ENCODE measurements at places on chromosomes 2 and 18.

- no peak for DNase-seq
Observed at GRCh38 chr18:42164556-42164955, 209.5 kb downstream of the PIK3C3 start.

- DNase-seq: no peak
Observed at GRCh38 chr2:181190711-181191110, 210.3 kb downstream of the UBE2E3 start.

- DNase-seq: no peak
Observed at GRCh38 chr2:164569378-164569777, 51.9 kb downstream of the GRB14 start.

- DNase-seq: no peak
Observed at GRCh38 chr2:235542733-235543127, 48.9 kb downstream of the AGAP1 start.

- no peak for DNase-seq
Observed at GRCh38 chr2:238285653-238286082, 2.7 kb downstream of the PER2 start.

DNA sequence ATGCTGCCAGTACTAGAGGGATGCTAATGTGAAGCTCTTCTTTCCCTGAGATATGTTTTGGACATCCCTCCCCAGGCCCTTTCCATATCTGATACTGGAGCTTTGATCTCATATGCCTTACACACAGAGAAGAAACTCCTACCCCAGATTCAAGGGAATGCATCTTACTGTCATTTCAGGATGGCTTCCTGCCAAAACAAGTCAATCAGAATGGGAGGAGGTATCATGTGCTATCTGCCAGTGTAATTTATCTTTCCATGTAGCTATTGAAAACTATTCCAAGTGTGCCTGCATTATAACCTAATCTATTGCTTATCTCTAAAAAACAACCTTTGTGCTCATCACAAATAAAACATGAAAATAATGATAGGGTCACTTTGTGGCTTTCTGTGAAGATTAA, 269.9 kb upstream of the SETBP1 start:
- no peak for DNase-seq

- no peak for DNase-seq
Observed at GRCh38 chr2:66789741-66790140, 354.8 kb downstream of the MEIS1 start.

GRCh38 chr2:103963146-103963725, 890.7 kb upstream of the POU3F3 start:
- DNase-seq: no peak

DNA sequence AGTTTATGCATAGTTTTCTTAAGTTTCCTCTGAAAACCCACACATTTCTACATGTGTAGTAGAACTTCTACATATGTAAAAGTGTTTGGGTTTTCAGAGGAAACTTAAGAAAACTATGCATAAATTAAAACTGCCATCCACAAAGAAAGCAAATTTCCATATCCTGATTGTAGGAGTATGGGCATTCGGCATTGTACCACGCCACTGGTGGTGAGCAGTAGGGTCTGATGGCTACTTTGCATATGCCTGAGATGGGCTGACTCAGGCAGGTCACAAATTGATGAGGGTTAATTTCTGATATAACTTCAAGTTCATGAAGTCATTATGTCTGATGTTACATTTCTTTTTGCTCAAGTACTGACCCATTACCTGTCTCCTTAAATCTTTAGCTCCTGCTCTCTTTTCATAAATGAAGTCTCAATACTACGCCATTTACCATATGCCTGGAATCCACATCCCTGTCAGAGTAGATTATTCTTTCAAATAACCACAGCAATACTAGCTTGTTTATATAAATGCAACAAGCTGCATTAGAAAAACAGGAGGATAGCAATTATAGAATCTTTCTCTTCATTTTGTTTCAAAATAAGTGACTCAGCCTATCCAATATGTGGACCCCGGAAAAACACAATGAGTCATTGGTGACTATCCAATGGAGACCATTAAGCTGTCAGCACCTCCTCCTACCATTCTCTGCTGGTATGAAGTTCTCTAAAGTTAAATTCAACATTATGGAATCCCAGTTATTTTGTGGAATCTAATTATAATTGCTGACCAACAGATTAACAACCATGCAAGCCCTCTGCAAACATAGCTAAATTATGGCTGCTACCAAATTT, 355.2 kb upstream of the UBE2E3 start:
- DNase-seq: no peak

- DNase-seq: no peak
Observed at GRCh38 chr2:239654266-239654665, 253.4 kb upstream of the HDAC4 start.

- no peak for DNase-seq
Observed at GRCh38 chr2:109282865-109283264, 153.9 kb downstream of the SH3RF3 start.

GRCh38 chr2:176096243-176096985, 3.2 kb upstream of the HOXD12 start:
- no peak for DNase-seq

DNA sequence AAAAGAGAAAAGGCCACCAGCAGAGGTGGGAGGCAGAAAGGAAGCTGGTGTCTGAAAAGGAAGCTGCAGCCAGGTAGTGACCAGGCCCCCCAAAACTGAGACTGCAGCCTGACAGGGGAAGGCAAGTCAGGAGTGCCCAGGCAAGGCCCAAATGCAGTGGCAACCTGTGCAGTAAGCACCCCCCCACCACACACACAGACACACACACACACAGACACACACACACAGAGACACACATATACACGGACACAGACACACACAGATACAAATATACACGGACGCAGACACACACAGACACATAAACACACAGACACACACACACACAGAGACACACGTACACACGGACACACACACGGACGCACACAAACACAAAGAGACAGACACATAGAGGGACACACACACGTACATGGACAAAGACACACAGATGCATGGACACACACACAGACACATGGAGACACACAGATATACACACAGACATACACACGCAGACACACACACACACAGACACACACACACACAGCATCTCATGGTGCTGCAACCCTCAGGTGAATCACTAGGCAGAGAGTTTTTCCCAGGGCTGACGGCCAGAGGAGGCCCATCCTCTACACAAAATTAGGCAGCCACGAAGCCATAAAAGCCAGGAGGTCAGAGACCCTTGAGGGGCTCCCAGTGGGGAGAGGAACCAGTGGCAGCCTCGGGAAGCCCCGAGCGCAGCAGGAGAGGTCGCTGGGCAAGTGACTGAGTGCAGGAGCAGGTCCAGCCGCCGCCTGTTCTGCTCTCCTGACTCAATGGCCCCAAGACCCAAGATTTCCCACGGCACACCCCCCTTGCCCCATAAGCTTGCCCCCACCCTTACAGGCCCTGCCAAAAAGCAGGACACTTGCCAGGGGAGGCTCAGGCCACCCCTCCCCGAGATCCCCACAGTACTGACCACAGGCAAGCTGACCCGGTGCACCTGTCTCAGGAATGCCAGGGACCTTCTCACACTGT, 6.3 kb downstream of the SDC1 start:
- no peak for DNase-seq

DNA sequence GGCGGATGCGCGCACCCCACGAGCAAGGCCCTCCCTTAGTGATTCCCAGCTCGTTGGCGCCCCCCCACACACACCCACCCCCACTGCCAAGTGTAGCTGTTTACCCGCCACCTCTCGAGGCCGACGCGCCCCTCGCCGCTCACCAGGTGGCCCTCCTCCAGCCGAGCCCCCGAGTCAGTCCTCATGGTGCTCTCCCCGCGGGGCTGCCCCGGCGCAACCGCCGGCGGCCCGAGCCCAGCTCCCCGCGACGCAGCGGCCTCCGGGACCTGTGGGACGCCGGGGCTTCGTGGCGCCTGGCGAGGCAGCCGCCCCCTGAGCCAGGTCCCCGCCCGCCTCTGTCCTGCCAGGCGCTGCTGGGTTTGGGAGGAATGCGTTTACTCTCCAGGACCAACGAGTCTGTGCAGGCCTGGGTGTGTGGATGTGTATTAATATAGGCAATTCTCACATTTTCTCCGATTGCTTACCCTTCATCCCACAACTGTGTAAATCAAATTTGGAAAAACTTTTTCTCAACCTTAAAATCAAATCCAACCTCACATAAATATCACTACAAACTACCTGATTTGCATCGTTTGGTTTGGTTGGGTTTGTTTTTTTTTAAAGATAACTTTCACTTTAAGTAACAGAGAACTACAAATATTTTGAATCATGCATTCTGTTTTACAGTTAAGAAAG, at the start of gene TMEM237:
TMEM237 (minus strand) TSS at position 288 of the 675 bp plus-strand sequence; CDS start at position 185, 103 bp downstream.
- DNase-seq: no peak

GRCh38 chr18:13583576-13584550, 142.5 kb downstream of the FAM210A start:
- no peak for DNase-seq

GRCh38 chr2:171615069-171615468, 72.2 kb upstream of the DYNC1I2 start:
- DNase-seq: no peak

DNA sequence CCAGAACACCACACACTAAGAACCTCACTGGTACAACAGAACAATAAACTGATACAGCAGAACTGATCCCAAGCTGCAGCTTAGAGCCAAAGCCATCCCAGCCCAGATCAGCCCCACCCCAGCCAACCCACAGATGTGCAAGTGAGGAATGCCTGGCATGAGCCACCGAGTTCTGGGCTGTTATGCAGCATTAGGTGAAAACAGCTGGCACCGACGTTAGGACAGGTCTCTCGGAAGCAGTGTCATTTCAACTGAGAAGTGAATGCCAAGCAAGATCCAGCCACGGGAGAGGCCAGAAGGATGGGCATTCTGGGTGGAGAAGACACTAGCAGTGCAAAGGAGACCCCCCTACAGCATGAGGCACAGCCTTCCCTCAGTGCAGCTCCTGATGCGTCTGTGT, 38.9 kb downstream of the ADCY3 start:
- DNase-seq: no peak

GRCh38 chr18:45749918-45750689, 26.1 kb downstream of the SLC14A1 start:
- DNase-seq: no peak

DNA sequence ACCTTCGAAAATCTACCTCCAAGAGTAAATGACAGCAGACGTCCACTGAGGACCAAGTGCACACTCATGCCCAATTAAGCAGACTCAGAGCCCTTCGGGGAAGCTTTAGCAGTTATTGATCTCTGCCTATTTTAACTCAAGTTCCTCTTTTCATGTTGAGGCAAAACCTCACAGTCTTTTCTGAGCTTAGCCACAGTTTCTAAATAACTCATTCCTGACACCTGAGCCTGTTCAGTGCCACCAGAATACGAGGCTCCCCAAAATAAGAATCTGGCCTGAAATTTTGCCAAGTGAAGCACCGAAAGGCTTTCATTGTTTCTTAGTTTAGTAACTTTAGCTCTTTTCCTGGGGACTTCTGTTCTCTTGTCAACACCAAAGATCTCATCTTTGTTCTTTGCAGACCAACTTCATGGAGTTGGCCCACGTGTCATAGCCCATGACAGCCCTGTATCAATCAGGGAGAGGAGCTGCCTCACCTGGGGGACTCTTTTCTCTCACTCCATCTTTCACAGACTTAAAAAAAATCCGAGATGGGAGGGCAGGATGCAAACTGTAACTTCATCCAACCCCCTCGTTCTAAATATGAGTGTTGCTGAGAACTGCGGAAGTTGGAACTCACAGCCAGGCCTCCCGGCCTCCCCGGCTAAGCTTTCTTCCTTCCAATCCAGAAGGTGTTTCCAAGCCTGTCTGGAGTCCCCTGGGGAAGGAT, 22.2 kb downstream of the INPP5D start:
- DNase-seq: no peak

DNA sequence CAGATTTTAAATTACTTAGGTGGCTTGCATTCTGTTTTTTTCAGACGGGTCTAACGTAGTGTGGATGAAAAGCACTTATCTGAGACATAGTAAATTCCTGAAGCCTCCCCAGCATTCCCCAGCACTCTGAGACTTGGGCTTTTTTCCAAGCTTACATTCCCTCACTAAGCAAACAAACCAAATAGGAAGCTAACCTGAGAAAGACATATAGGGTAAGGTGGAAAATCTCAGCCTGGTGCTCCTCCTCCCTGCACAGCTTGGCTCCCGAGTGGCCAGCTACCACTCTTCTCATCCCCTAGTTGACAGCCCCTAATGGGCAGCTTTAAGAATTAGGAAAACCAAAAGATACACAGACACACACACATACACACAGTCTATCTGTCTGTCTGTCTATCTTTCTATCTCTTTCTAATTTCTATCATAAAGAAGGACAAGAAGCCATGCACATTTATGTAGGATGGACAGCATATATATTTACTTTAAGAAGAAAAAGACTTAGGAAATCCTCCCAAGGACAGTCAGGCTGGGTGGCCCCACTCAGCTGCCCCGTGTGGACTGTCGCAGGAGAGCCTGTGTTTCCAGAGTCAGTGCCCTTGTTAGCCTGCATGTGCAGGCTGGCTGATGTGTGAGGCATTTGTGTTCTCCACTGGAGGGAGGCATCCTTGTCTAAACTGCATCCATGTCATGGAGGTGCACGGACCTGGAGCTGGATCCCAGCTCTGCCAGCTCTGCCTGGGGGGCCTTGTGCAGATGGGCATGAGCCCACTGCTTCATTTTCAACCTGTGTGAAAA, 8.2 kb downstream of the CNNM3 start:
- no peak for DNase-seq

GRCh38 chr2:217934321-217935131, 68.3 kb downstream of the TNS1 start:
- no peak for DNase-seq

DNA sequence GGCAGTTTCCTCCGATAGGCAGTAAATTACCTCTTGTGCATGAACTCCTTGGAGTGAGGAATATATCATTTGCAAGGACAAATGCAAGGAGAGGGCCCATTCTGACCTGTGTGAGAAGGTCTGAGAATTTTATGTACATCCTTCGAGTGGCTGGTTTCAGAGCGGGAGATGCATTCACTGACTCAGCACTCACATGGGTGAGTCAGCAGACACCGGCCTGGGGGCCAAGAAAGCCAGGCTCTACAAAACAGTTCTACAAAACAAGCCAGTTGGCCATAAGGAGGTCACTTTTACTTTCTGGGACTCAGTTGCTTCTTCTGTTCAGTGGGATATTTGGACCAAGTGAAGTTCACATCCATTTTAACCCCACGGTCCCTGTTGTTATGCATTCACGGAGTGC, 35.3 kb downstream of the CYP26B1 start:
- no peak for DNase-seq

- DNase-seq: no peak
Observed at GRCh38 chr2:49585921-49586320, 431.6 kb upstream of the FSHR start.

DNA sequence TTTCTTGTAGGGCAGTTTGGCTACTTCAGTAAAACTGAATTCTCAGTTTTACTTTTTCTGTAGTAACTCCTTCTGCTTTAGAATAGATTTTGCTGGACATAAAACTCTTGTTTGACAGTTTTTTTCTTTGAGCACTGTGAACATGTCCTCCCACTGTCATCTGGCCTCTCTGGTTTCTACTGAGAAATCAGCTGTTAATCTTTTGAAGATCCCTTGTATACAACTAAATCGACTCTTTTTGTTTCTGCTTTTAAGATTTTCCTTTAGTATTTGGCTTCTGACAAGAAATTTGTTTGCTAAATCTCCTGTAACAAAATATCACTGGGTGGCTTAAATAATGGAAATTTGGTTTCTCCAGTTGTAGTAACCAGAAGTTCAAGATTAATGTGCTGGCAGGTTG, 570.9 kb upstream of the RAB6C start:
- no peak for DNase-seq

Data from stimulated activated CD8-positive, alpha-beta memory T cell treated with anti-CD3 and anti-CD28 coated beads, Interleukin-4, amount 100 ng/mL, for 24 hours (primary cell).